ENCODE measurements at places on chromosomes 11 and 22. TPM values are rescaled to one million over a fixed set of nuclear protein-coding genes. Genes with fewer than 3 reads are reported as not detected.
A peak's percentile ranks its signal among the peaks of the same experiment; 100 is the strongest.

The PKP3 gene
- total RNA-seq = 0.18 TPM

The BARX2 gene
- total RNA-seq = not detected

The DNAJB7 gene
- total RNA-seq = not detected

The CARNS1 gene
- 6.9 TPM for total RNA-seq

- H3K36me3 ChIP-seq = no peaks in the 10 kb centered on the region
- H3K4me1 ChIP-seq = no peaks in the 10 kb centered on the region
- no peak for DNase-seq
- H3K27ac ChIP-seq = no peak overlapping the region
These were observed 297.6 kb downstream of the KIRREL3 start for GRCh38 chr11:126702987-126703386.

DNA sequence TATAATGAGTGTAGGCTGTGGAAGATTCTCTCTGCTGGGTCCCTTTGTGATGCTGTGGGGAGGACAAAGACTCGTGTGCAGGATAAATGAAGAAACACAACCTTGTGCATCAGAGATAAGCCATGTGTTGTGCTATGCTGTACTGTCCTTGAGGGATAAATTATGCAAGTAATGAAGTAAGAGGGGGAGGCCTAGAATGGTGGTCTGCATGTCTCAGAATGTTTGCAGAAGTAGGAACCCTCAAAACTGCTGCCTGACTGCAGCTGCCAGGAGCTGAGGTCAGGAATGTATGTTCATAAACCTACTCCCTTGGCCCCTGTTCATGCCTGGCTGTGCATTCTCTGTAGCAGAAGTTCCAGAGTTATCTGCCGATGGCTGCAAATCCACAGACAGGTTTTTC, 4.6 kb upstream of the SMCO4 start:
- no peak overlapping the region for H3K27ac ChIP-seq
- no peak for DNase-seq
- peaks cover 6% of the 10 kb centered on the region for H3K4me1 ChIP-seq
- no peak overlapping the region for H3K4me3 ChIP-seq
- no peaks in the 10 kb centered on the region for H3K36me3 ChIP-seq
- peaks cover 13% of the 10 kb centered on the region for H3K27me3 ChIP-seq

The SLC43A3 gene
- 300 TPM for total RNA-seq

DNA sequence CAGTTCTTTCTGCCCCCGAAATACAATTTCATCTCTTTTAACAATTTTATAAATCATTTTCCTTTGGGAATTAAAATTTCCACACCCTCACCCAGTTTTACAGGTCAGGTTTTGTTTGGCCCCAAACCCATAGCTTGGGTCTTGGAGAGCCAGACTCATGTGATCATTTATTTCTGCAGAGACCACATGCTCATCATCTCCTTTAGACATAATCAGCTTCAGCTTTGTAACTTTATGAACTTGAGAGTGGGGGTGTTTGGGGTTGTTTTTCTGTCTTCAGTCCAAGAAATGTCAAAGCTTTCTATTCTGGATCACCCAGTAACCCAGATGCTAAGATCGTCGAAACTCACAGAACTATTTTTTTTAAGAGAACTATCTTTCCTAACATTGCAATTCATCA, 70.9 kb downstream of the DBX1 start:
- H3K4me3 ChIP-seq = no peak overlapping the region
- no peak for DNase-seq
- no peaks in the 10 kb centered on the region for H3K36me3 ChIP-seq
- peaks cover 5% of the 10 kb centered on the region for H3K27me3 ChIP-seq

- no peaks in the 10 kb centered on the region for H3K4me1 ChIP-seq
- peaks cover 13% of the 10 kb centered on the region for H3K27me3 ChIP-seq
- no peak for DNase-seq
- no peak overlapping the region for H3K27ac ChIP-seq
- H3K4me3 ChIP-seq = no peak overlapping the region
- H3K36me3 ChIP-seq = no peaks in the 10 kb centered on the region
These were observed 51.4 kb upstream of the CEP126 start for GRCh38 chr11:101863361-101863760.

DNA sequence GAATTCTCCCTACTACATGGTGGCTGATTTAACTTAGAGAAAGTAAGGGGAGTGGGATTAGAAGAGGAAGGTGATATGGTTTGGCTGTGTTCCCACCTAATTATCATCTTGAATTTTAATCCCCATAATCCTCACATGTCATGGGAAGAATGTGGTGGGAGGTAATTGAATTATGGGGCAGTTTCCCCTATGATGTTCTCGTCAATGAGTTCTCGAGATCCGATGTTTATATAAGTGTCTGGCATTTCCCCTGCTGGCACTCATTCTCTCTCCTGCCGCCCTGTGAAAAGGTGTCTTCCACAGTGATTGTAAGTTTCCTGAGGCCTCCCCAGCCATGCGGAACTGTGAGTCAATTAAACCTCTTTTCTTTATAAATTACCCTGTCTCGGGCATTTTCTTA, 169.3 kb downstream of the CASP12 start:
- DNase-seq = no peak
- no peak overlapping the region for H3K27ac ChIP-seq
- H3K4me1 ChIP-seq = peaks cover 14% of the 10 kb centered on the region

DNA sequence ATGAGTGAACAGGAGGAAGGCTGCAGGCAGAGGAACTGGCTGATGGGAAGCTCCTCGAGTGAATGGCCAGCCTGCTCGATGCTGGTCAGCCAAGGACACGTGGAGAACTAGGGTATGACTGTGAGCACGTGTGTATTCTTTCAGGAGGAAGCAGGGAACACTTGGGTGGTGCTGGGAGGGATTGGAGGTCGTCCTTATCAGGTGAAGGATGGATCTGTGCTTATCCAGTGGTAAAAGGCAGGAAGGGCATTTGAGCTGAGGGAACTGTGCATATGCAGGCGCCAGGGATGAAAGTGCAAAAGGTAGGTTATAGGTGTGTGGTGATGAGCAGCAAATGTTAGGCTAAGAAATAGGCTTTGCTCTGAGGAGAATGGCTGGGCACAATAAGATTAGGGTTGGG, 9.7 kb upstream of the SLCO2B1 start:
- H3K36me3 ChIP-seq = no peaks in the 10 kb centered on the region
- peaks cover 28% of the 10 kb centered on the region for H3K4me1 ChIP-seq
- no peak overlapping the region for H3K4me3 ChIP-seq

The MUC5AC gene
- total RNA-seq = not detected

- peaks cover 5% of the 10 kb centered on the region for H3K36me3 ChIP-seq
- H3K4me1 ChIP-seq = peaks cover 8% of the 10 kb centered on the region
- H3K4me3 ChIP-seq = no peak overlapping the region
- no peak for DNase-seq
- peak overlapping the region; percentile 0 for H3K27ac ChIP-seq
These were observed 7.2 kb upstream of the IL18BP start for GRCh38 chr11:71991494-71991893.

GRCh38 chr22:48660104-48660789, 1167.4 kb downstream of the BRD1 start:
- H3K27ac ChIP-seq = no peak overlapping the region
- no peaks in the 10 kb centered on the region for H3K4me1 ChIP-seq
- no peaks in the 10 kb centered on the region for H3K36me3 ChIP-seq
- no peaks in the 10 kb centered on the region for H3K27me3 ChIP-seq
- DNase-seq = no peak
- H3K4me3 ChIP-seq = no peak overlapping the region

GRCh38 chr11:12362857-12363256, 14.5 kb upstream of the PARVA start:
- peak overlapping the region; percentile 33 for H3K27ac ChIP-seq
- H3K27me3 ChIP-seq = no peaks in the 10 kb centered on the region
- no peak overlapping the region for H3K4me3 ChIP-seq

DNA sequence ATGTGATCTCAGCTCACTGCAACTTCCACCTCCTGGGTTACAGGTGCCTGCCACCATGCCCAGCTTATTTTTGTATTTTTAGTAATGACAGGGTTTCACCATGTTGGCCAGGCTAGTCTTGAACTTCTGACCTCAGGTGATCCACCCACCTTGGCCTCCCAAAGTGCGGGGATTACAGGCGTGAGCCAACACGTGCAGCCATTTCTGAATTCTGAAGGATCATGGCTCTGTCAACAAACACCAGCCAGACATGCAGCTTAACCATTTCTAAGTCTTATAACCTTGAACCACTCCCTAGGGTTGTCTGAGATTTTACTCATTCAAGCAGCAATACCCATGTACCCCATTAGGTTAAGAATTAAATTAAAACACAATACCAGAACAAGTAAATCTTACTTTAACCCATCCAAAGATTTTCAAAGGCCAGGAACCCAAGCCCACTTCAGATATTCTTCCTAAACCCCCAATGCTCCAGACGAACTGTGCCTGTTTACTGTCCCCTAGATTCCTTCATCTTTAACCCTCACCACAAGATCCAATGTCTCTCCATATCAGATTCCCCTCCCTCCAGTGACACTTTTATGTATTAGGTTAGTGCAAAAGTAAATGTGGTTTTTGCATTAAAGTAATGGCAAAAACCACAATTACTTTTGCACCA, 4.0 kb downstream of the RPS13 start:
- no peak overlapping the region for H3K4me3 ChIP-seq
- H3K4me1 ChIP-seq = peaks cover 25% of the 10 kb centered on the region
- H3K27me3 ChIP-seq = no peaks in the 10 kb centered on the region
- peaks cover 48% of the 10 kb centered on the region for H3K36me3 ChIP-seq

GRCh38 chr11:63663809-63664208, 7.4 kb downstream of the ATL3 start:
- no peak for DNase-seq
- H3K4me3 ChIP-seq = no peak overlapping the region
- peaks cover 31% of the 10 kb centered on the region for H3K4me1 ChIP-seq

- DNase-seq = no peak
- peaks cover 12% of the 10 kb centered on the region for H3K36me3 ChIP-seq
- peaks cover 22% of the 10 kb centered on the region for H3K4me1 ChIP-seq
- H3K27ac ChIP-seq = no peak overlapping the region
These were observed 4.0 kb downstream of the PHOX2A start for GRCh38 chr11:72239849-72240460.

DNA sequence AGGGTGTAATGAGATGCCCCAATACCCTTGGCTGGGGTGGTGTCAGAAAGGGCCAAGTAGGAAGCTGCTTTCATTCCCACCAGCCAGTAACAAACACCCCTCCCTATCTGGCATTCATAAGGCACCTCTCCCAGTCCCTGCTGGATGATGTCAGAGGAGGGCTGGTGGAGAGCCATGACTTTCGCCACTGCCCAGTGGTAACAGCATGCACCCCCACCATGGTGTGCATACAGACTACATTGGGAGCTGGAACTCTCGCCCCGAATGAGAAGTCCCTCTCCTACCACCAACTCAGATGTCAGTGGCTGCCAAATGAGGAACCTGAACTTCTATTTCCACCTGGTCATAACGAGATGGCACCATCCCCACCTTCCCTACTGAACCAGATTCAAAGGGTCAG, 73.3 kb downstream of the SGSM3 start:
- H3K4me3 ChIP-seq = no peak overlapping the region
- H3K27me3 ChIP-seq = no peaks in the 10 kb centered on the region
- DNase-seq = no peak
- H3K27ac ChIP-seq = peak overlapping the region; percentile 14
- H3K36me3 ChIP-seq = peaks cover 21% of the 10 kb centered on the region

- H3K27ac ChIP-seq = no peak overlapping the region
- no peak for DNase-seq
- H3K4me1 ChIP-seq = no peaks in the 10 kb centered on the region
- H3K36me3 ChIP-seq = no peaks in the 10 kb centered on the region
These were observed 22.3 kb downstream of the MMP27 start for GRCh38 chr11:102683277-102683676.

DNA sequence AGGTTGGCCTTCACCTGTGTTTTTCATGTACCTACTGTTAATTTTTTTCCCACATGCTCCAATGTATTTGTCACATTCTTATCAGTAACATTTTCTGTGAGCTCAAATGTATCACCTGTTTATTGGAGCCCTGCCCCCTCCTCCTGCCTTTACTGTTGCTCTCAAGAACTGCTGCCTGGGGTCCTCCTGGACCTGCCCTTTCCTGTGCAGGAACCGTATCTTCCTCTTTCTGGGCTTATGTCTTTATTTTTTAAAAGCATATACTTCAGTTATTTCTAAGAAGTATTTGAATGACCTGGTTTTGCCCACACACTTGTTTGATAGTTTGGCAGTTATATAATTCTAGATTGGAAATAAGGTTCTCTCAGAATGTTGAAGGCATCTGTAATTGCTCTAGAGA, 5.9 kb downstream of the FAM118B start:
- no peak overlapping the region for H3K27ac ChIP-seq
- no peaks in the 10 kb centered on the region for H3K27me3 ChIP-seq
- peaks cover 28% of the 10 kb centered on the region for H3K4me1 ChIP-seq
- no peak overlapping the region for H3K4me3 ChIP-seq

- no peak overlapping the region for H3K4me3 ChIP-seq
- peaks cover 11% of the 10 kb centered on the region for H3K36me3 ChIP-seq
- H3K27ac ChIP-seq = peak overlapping the region; percentile 32
- no peak for DNase-seq
- no peaks in the 10 kb centered on the region for H3K27me3 ChIP-seq
These were observed 87.5 kb upstream of the RRM1 start for GRCh38 chr11:4006946-4007680.

DNA sequence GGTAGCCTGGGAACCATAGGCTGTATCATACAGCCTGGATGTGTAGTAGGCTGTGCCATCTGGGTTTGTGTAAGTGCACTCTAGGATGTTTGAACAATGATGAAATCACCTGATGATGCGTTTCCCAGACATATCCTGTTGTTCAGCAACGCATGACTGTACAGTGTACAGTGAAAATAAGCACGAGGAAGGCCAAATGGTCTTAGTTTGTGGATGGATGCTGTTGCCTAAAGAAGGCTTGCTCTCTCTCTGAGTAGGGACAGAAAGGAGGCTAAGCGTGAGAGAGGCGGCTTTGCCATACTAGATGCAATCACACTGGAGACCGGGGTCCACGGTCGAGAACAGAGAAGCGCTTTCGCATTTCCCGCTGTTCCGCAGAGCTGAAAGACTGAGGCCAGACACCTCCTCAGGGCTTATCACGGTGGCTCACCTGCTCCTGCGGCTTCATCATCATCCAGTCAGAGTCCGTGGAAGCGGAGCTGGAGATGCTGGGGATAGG, 27.6 kb upstream of the APLP2 start:
- no peaks in the 10 kb centered on the region for H3K4me1 ChIP-seq
- H3K27me3 ChIP-seq = peaks cover 5% of the 10 kb centered on the region
- H3K4me3 ChIP-seq = no peak overlapping the region
- no peak overlapping the region for H3K27ac ChIP-seq
- no peaks in the 10 kb centered on the region for H3K36me3 ChIP-seq
- DNase-seq = no peak

The RFPL2 gene
- not detected for total RNA-seq
